Muscle of leg (tissue), 16 donors: ENCODE measurements at places on chromosomes 16 and 17. TPM values are rescaled to one million over a fixed set of nuclear protein-coding genes. Genes with fewer than 3 reads are reported as not detected.

DNA sequence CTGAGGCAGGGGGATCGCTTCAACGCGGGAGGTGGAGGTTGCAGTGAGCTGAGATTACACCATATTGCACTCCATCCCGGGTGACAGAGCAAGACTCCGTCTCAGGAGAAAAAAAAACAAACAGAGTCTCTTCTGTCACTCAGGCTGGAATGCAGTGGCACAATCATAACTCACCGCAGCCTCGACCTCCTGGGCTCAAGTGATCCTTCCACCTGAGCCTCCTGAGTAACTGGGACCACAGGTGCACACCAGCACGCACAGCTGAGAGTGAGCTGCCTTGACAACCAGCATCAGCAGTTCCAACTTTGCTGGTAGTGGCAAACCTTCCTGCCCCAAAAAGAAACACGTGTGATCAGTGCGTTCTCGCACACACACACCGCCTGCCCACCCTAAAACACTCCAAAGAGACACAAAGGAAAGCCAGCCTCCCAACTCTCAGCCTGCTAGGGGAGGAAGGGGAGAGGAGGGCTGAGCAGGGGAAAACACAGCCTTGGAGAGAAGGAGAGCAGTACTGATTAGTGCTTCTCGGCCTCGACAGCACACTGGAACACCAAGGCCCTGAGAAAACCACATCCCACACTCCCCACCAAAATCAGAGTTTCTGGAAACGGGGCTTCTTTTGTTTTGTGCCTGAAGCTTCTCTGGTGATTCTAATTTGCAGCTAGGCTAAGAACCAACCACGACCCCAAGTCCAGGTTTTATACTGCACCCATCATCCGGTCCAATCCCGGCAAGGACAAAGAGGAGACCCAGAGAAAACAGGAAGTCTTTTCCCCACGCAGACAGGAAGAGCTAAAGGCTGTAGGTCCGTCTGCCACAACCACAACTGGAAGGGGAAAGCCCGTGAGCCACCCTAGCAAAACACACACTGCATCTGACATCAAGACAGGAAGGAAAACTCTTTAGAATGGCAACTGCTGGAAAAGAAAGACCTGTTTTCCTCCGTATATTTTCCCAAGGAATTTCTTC, 28.8 kb downstream of the ZCCHC14 start:
- peak; percentile 81 for DNase-seq
- H3K27ac ChIP-seq: peak overlapping the region; percentile 95
- no peak overlapping the region for H3K4me3 ChIP-seq
- H3K4me1 ChIP-seq: peaks cover 44% of the 10 kb centered on the region
- no peaks in the 10 kb centered on the region for H3K27me3 ChIP-seq

- H3K4me3 ChIP-seq: no peak overlapping the region
- no peaks in the 10 kb centered on the region for H3K36me3 ChIP-seq
- H3K27me3 ChIP-seq: peaks cover 3% of the 10 kb centered on the region
- no peak overlapping the region for H3K27ac ChIP-seq
Measured at GRCh38 chr17:77875881-77876509, 82.5 kb upstream of the TNRC6C start.

Gene PYY
- total RNA-seq: not detected

DNA sequence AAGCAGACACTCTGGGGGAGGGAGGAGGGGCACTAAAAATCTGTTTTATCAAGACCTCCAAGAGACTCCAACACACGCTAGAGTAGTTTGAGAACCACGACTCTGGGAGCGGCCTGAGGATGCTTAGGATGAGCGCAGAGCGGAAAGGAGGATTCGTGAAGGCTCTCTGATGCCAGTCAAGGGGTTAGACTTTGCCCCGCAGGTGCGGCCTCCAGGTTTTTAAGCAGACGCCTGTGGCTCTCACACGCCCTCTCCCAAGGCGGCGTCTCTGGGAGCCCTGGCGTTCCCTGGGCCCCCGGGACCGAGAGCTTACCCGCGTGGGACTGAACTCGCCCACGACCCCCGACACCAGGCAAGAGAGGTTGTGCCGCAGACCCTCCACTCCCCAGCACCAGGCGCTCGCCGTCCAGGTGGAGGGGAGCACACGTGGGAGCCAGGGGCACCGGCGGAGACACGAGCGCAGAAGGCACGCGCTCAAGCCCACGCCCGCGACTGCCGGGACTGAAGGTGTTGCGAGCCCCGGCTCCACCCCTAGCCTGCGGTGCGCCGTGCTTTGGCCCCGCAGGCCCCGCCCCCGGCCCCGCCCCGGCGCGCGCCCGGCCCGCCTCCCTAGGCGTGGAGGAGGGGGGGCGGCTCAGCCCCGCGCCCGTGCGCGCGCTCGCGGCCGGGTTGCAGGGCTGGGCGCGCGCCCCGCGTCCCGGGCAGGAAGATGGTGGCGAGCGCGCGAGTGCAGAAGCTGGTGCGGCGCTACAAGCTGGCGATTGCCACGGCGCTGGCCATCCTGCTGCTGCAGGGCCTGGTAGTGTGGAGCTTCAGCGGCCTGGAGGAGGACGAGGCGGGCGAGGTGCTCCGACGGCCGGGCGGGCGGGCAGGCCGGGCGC, at the start of gene XYLT2:
TSS of gene XYLT2 (plus strand) at position 695 of the 881 bp plus-strand sequence. CDS start at position 710, 15 bp downstream.
- H3K27ac ChIP-seq: peak within 1 kb of the TSS; percentile 65
- H3K4me3 ChIP-seq: peak within 1 kb of the TSS; percentile 70
- H3K36me3 ChIP-seq: no peaks in the 10 kb centered on the region
- peak; percentile 95 for DNase-seq

- no peak overlapping the region for H3K27ac ChIP-seq
- H3K27me3 ChIP-seq: no peaks in the 10 kb centered on the region
- peak; percentile 48 for DNase-seq
- H3K4me1 ChIP-seq: peaks cover 15% of the 10 kb centered on the region
Measured at GRCh38 chr16:28285649-28286048, 6.7 kb upstream of the SBK1 start.

GRCh38 chr16:89345642-89346150, 128.2 kb downstream of the ZNF778 start:
- DNase-seq: peak; percentile 43
- H3K36me3 ChIP-seq: no peaks in the 10 kb centered on the region
- no peak overlapping the region for H3K4me3 ChIP-seq
- H3K27ac ChIP-seq: no peak overlapping the region

- H3K36me3 ChIP-seq: no peaks in the 10 kb centered on the region
- no peak overlapping the region for H3K27ac ChIP-seq
- H3K27me3 ChIP-seq: no peaks in the 10 kb centered on the region
- no peak for DNase-seq
Measured at GRCh38 chr17:31508288-31509094, 117.0 kb downstream of the RAB11FIP4 start.

Gene MT1M
- 2.4 TPM for total RNA-seq

Gene KCNJ12
- 9.1 TPM for total RNA-seq

Gene EPX
- total RNA-seq: 0.09 TPM

- peaks cover 3% of the 10 kb centered on the region for H3K4me1 ChIP-seq
- H3K27me3 ChIP-seq: no peaks in the 10 kb centered on the region
- H3K4me3 ChIP-seq: no peak overlapping the region
- peak; percentile 44 for DNase-seq
- H3K36me3 ChIP-seq: no peaks in the 10 kb centered on the region
Measured at GRCh38 chr17:6047966-6048365, 22.2 kb upstream of the WSCD1 start.

GRCh38 chr16:15507959-15508627, 73.7 kb downstream of the BMERB1 start:
- no peak for DNase-seq
- H3K4me3 ChIP-seq: no peak overlapping the region
- H3K4me1 ChIP-seq: peaks cover 30% of the 10 kb centered on the region
- peak overlapping the region; percentile 55 for H3K27ac ChIP-seq
- no peaks in the 10 kb centered on the region for H3K36me3 ChIP-seq

GRCh38 chr17:76089680-76090516, 10.9 kb downstream of the ZACN start:
- H3K27me3 ChIP-seq: no peaks in the 10 kb centered on the region
- H3K27ac ChIP-seq: no peak overlapping the region
- no peak overlapping the region for H3K4me3 ChIP-seq
- peaks cover 96% of the 10 kb centered on the region for H3K36me3 ChIP-seq
- DNase-seq: no peak

GRCh38 chr17:5598457-5598856, 14.1 kb upstream of the NLRP1 start:
- DNase-seq: no peak
- H3K4me3 ChIP-seq: no peak overlapping the region
- H3K27me3 ChIP-seq: peaks cover 20% of the 10 kb centered on the region
- no peaks in the 10 kb centered on the region for H3K36me3 ChIP-seq
- peaks cover 7% of the 10 kb centered on the region for H3K4me1 ChIP-seq

GRCh38 chr16:67760206-67760955, 41.3 kb upstream of the GFOD2 start:
- no peak overlapping the region for H3K4me3 ChIP-seq
- H3K4me1 ChIP-seq: peaks cover 2% of the 10 kb centered on the region
- no peak for DNase-seq
- no peaks in the 10 kb centered on the region for H3K27me3 ChIP-seq
- H3K36me3 ChIP-seq: peaks cover 50% of the 10 kb centered on the region

Gene OTOP3
- not detected for total RNA-seq

- DNase-seq: no peak
- no peak overlapping the region for H3K4me3 ChIP-seq
- peaks cover 7% of the 10 kb centered on the region for H3K4me1 ChIP-seq
- H3K36me3 ChIP-seq: no peaks in the 10 kb centered on the region
Measured at GRCh38 chr16:9308356-9308801, 216.9 kb downstream of the HAPSTR1 start.

Gene TMC8
- 1.2 TPM for total RNA-seq

DNA sequence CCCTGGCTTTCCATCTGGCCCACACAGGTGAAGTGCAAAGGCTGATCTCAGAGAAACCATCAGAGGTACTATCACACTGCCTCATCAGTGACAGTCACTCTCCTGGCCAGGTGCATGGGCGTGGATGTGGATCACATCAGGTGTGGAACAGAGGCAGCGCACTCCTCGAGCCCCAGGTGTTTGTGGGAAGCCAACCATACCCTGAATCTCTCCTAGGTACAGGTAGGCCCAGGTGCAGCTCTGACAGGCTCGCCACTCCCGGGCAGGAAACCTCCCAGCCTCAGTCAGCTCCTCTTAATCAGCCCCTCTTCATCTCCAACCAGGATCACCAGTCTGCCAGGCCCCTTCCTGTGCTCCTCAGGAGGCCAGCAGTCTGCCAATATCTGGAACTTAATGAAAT, 31.7 kb downstream of the TLE7 start:
- no peak for DNase-seq
- H3K27me3 ChIP-seq: no peaks in the 10 kb centered on the region
- H3K4me3 ChIP-seq: no peak overlapping the region
- H3K27ac ChIP-seq: no peak overlapping the region
- no peaks in the 10 kb centered on the region for H3K36me3 ChIP-seq

DNA sequence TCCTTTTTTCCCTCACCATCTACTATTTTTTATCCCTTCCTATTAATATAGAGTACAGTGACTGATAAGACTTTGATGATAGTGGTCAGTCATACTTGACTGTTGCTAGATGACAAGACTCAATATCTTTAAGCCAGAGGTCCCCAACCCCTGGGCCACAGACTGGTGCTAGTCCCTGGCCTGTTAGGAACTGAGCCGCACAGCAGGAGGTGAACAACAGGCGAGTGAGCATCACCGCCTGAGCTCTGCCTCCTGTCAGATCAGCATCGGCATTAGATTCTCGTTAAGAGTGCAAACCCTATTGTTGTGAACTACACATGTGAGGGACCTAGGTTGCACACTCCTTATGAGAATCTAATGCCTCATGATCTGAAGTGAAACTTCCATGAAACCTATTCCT, 341.3 kb downstream of the BCAS3 start:
- no peaks in the 10 kb centered on the region for H3K36me3 ChIP-seq
- no peaks in the 10 kb centered on the region for H3K4me1 ChIP-seq
- no peak overlapping the region for H3K27ac ChIP-seq
- H3K27me3 ChIP-seq: no peaks in the 10 kb centered on the region
- no peak overlapping the region for H3K4me3 ChIP-seq

- DNase-seq: no peak
- H3K4me3 ChIP-seq: no peak overlapping the region
- H3K4me1 ChIP-seq: no peaks in the 10 kb centered on the region
- H3K27ac ChIP-seq: no peak overlapping the region
Measured at GRCh38 chr17:33948309-33948708, 306.8 kb upstream of the CCL2 start.

DNA sequence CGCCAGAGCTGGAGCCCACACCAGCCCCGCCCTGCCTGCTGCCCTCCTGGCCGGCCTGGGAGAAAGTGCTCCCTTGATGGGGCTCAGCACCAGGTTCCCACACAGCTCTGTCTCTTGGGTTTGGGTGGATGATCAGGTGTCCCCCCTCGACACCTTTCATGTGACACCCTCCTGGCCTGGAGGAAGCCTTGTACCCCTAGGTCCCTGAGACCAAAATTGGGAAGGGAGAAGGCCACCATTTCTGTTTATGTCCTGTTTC, 19.4 kb upstream of the PLLP start:
- H3K36me3 ChIP-seq: no peaks in the 10 kb centered on the region
- H3K27me3 ChIP-seq: peaks cover 6% of the 10 kb centered on the region
- DNase-seq: no peak
- H3K27ac ChIP-seq: no peak overlapping the region

DNA sequence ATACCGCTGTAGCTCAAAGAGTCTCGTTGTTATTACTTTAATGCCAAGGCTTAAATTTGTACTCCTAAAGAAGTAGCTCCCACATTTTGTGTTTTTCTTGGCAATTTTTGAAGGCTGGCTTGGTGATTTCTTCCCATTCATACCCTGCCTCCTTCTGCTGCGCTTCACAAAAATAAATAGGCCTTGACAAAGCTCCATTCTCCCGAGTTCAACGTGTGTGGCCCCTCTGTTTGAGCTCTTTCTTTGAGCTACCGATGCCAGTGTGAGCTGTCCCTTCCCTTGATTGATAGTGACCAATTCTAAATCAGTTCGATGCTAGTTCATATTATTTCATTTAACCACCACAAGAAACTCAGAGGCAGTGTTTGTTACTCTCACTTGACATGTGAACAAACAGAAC, 96.8 kb downstream of the MAP2K6 start:
- DNase-seq: no peak
- H3K36me3 ChIP-seq: peaks cover 2% of the 10 kb centered on the region
- no peaks in the 10 kb centered on the region for H3K4me1 ChIP-seq
- H3K27me3 ChIP-seq: no peaks in the 10 kb centered on the region
- no peak overlapping the region for H3K27ac ChIP-seq
- H3K4me3 ChIP-seq: no peak overlapping the region

GRCh38 chr16:10738231-10739077, 5.2 kb upstream of the NUBP1 start:
- H3K27ac ChIP-seq: peak overlapping the region; percentile 81
- peaks cover 7% of the 10 kb centered on the region for H3K4me1 ChIP-seq
- DNase-seq: peak; percentile 81
- H3K27me3 ChIP-seq: no peaks in the 10 kb centered on the region
- H3K36me3 ChIP-seq: no peaks in the 10 kb centered on the region

Gene RNU2-1
- total RNA-seq: not detected

Gene TMIGD1
- total RNA-seq: not detected

Gene MYH10
- 57.6 TPM for total RNA-seq

GRCh38 chr17:83155128-83156121, 76.0 kb downstream of the METRNL start:
- peaks cover 5% of the 10 kb centered on the region for H3K27me3 ChIP-seq
- peak; percentile 53 for DNase-seq
- H3K4me3 ChIP-seq: no peak overlapping the region

Gene KRTAP3-2
- total RNA-seq: 0.18 TPM

Gene RNF43
- total RNA-seq: 0.04 TPM

Gene AIPL1
- not detected for total RNA-seq

- H3K27me3 ChIP-seq: no peaks in the 10 kb centered on the region
- H3K4me3 ChIP-seq: no peak overlapping the region
- H3K36me3 ChIP-seq: peaks cover 38% of the 10 kb centered on the region
- peaks cover 55% of the 10 kb centered on the region for H3K4me1 ChIP-seq
- DNase-seq: peak; percentile 97
Measured at GRCh38 chr16:66516808-66517585, 32.9 kb downstream of the TK2 start.

Gene ARHGDIG
- 1.0 TPM for total RNA-seq
